ENCODE measurements at places on chromosomes 3 and 15.

DNA sequence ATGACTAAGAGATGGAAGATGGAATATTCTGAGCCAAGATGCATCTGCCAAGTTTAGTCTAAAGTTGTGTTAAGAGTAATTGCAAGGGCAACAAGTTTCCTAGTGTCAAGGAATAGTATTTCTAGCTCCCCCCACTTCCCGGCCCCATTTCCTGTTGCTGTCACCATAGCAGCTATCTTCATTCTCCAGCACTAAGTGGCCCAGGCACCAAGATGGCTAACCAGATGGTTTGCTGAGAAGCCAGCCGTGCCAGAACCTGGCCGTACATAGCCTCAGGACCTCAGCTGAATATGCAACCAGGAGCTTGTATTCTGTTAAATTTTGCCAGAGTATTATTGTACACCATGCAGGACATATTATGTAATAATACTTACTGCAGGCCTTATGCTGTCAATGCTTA lies 108.8 kb upstream of the UMPS start:
- DNase-seq, result no peak

DNA sequence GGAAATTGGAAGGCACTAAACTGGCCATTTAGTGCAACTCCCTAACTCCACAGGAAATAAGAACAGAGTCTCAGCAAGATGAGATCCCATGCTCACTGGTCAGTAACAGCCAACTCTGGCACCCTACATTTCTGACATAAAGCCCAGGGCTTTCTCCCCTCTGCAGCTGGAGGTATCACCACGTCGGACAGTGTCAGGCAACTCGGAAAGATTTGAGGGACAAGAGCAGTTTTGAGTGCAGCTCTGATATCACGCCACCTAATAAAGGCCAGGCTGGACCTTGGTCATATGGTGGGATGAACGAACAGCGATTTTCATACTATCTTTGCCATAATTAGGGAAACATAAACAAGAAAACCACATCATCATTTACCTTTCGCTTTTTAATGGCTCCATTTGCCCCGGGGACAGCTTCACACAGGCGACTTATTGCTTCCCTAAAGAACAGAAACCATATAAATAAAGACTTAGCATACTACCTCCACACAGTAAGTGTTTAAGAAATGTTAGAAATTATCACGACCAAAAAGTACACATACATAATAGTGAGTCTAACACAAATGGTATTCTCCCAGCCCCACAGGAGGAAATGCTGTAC lies 12.5 kb downstream of the EID1 start:
- DNase-seq, result no peak

DNA sequence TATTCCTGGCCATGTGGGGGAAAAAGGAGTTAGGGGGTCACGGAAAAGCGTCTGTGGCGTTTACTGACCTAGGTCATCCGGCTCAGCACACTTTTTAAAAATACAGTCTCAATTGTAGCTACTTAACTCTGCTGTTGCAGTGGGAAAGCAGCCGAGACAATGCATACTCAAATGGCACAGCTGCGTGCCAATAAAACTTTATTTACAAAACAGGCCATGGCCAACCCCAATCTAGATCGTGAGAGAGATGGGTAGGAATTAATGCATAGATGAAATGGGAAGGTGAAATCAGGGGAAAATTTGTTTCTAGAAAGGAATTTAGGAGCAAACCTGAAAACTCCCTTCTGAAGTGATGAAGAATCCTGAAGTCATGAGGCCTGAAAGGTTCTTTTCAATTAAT lies 22.0 kb upstream of the FRMD4B start:
- no peak for DNase-seq

- DNase-seq, result no peak
Observed at GRCh38 chr3:86563400-86563970, 427.5 kb downstream of the VGLL3 start.

GRCh38 chr15:54149115-54149531 lies 170.9 kb downstream of the UNC13C start:
- no peak for DNase-seq

- no peak for DNase-seq
Observed at GRCh38 chr3:172549144-172549543, 25.9 kb upstream of the TNFSF10 start.

DNA sequence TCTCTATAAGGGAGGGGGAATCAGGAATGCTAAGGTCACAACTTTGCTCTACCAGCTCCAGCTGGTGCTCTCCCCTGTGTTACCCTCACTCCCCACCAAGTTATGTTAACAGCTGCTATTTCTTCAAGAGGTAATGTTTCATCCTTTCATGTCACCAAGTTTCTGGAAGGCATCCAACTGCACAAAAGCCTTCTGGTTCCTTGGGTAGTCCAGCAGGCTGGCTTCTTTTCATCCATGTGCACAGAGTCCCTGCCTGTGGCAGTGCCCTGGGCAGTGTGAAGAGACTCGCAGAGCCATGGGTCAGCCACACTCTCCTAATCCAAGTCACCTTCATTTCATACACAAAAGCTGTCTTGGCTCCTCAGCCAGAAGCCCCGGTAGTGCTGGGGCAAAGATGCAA lies 737.5 kb upstream of the LMCD1 start:
- DNase-seq, result no peak

GRCh38 chr15:42846647-42847046 lies 73.9 kb downstream of the TTBK2 start:
- DNase-seq, result no peak

DNA sequence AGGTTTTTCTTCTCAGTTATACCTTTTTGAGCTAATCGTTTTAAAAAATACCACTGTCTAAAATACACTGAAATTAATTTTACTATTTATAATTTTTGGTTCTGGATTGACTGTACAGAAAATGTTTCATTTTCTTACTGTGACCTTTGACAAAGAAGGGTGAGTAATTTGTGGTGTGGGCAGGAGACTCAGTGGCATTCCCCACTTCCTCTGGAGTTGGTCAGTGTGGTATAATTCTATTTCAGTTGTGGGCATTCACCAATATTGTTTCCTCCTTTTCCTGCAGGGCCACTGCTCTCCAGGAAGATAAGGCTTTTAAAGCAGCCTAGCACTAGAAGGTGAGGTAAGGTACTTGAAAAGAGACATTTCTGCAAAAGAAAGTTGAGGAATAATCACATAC lies 6.5 kb downstream of the DAG1 start:
- no peak for DNase-seq

DNA sequence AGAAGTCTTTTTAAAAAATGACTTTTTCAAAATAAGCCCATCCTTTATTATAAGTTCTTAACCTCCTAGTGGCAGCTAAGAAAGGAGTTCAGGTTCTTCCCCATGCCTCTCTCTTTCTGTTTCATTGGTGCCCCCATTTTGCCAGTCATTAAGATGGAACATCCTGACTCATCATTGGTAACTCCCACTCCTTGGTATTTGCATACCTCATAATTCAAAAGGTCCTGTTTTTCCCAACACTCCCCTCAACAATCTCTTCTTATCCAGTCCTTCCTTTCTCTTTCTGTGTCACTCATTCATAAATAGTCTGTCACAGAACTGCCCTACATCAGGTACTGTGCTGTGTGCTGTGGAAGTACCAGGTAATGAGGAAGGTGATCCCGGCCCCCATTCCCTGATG lies 394.0 kb downstream of the FOXP1 start:
- no peak for DNase-seq

- no peak for DNase-seq
Observed at GRCh38 chr3:183527428-183528379, 27.8 kb downstream of the KLHL6 start.

- DNase-seq, result no peak
Observed at GRCh38 chr3:153431076-153431475, 269.1 kb downstream of the RAP2B start.

DNA sequence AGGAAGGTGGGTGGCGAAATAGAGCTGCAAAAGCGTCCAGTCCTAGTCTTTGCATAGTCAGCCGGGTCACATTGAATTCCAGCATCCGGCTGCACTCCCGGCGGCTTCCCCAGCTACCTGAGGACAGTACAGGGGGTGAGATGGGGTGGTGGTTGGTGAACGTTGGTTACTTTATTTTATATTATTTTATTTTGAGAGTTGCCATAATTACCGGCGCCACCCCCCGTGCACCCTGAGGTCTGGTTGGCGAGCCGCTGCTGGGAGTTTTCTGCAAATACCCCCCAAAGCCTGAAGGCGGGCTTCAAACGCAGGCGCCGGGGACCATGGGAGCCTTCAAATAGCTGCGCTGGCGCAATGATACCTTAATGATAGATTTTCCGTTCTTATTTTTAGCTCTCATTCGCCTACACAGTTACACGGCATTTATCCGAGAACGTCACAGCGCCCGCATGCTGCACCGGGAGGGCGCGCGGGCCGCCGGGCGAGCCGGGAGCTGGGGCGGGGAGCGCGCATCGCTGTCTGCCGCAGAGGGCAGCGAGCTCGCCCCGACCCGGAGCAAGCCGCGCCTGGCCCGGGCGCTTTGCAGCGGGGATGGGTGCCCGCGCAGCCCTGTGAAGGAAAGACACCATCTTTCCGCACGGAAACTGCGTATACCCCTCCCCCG lies 756 bp upstream of the RASGRF1 start:
- no peak for DNase-seq

DNA sequence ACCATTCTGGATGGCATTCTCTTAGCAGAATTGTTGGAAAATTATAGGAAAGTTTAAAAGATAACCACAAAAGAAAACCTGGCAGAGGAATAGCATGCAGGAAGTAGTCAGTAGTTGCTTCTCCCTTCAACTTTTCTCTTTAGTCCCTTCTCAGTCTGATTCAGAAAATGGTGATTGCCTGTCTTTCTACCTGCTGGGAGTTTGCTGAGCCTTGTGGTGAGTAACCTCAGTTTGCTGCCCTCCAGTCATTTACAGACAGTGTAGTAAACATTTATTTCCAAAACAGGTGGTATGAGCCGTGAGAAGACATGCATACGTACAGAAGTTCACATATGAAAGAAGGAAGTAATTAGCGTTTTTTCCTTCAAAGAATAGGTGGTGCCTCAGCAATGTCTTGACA lies 224.7 kb upstream of the POU1F1 start:
- DNase-seq, result no peak

- no peak for DNase-seq
Observed at GRCh38 chr15:84702961-84703482, 12.9 kb downstream of the SEC11A start.

DNA sequence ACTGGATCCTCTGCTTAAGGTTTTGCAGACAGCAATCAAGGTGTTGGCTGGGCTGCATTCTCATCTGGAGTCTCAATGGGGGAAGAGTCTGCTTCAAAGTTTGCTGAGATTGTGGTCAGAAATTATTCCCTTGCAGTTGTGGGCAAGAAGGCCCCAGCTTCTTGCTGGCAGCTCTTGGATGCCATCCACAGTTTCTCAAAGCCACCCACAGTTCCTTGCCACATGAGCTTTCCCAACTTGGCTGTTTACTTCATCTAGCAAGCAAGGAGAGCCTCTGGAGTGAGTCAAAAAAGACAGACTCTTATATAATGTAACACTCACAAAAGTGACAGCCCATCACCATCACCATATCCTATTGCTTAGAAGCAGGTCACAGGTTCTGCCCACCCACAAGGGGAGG lies 62.1 kb upstream of the ABHD2 start:
- no peak for DNase-seq

DNA sequence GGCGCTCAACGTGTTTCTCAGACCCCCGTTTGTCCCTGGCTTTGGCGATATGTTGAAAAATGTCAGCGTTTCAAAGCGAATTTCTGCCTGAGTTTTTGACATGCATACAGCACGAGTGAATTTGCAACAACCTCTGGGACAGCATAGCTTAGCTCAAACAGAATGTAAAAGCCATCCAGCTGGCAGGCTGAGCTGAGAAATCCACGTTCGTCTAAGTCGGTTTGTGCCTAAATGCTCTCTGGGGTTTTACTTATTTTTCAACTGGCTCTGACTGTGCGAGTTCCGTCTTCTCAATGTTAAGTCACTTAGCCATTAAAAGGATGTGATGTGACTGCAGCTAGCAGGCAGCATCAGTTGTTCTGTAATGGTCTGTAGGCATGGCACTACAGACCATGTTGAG lies 243.5 kb upstream of the SLCO3A1 start:
- DNase-seq, result no peak

GRCh38 chr3:24363242-24363641 lies 131.4 kb downstream of the THRB start:
- DNase-seq, result no peak

DNA sequence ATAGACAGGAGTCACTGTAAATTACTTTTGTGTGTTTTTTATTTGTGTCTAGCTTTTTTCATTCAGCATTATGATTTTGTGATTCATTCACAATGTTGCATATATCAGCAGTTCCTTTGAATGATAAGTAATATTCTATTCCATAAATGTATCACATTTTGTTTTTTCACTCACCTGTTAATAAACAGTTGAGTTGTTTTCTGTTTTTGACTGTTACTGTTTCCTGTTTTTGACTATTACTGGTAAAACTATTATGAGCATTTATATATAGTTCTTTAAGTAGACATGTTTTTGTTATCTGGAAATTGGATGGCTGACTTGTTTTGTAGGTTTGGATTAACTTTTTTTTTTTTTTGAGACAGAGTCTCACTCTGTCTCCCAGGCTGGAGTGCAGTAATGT lies 138.4 kb downstream of the RSRC1 start:
- DNase-seq, result no peak

GRCh38 chr15:90885432-90886290 lies 1.4 kb downstream of the FES start:
- peak; percentile 74 for DNase-seq

DNA sequence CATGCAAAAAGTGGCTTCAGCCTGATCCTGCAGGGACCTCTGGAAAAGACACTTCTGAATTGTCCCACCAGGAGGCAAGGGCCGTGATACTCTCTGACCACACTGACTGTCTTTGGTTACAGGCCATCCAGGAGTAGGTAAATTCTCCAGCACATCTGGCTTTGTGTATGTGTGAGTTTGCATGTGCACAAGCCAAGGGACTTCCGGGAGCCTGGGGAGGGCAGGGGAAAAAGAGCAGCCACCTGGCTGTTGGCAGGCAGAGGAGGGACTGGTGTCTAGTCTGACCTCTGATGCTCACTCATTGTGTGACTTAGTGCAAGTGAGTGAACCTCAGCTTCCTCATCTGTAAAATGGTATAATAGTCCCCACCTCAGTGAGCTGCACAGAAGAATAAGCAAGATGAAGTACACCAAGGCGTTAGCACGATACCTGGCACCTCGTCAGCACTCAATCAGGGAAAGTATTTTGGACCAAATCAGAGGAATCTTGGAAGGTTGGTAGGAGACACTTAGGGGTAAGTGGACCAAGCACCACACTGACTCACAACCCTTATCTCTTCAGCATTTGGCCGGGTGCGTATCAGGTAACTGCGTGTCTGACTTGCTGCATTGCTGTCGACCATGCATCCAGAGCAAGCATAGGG lies 19.1 kb downstream of the KLHL6 start:
- DNase-seq, result no peak

DNA sequence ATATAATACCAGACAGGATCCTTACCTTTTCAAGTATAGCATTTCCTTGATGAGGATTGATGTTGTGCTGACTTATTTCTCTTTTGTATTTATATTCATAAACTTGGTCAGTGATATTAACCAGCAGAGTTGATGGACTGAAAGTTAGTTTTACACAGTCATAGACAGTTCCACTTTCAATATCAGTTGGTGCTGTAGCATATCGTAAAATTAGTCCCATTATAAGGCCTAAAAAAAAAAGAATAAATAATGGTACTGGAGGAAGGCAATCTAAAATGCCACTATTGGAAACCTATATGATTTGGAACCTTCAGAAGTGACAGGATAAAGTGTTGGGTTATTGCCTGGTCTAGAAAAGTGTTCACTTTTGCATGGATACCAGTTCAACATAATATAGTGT lies 16.3 kb downstream of the SLC9A9 start:
- DNase-seq, result no peak
